Effector CD4-positive, alpha-beta T cell (primary cell): ENCODE measurements at places on chromosomes 6 and 20.

GRCh38 chr20:43909720-43910119, 4.9 kb upstream of the TOX2 start:
- DNase-seq, result no peak

- DNase-seq, result no peak
Measured at GRCh38 chr6:45563844-45564243, 186.1 kb upstream of the SUPT3H start.

DNA sequence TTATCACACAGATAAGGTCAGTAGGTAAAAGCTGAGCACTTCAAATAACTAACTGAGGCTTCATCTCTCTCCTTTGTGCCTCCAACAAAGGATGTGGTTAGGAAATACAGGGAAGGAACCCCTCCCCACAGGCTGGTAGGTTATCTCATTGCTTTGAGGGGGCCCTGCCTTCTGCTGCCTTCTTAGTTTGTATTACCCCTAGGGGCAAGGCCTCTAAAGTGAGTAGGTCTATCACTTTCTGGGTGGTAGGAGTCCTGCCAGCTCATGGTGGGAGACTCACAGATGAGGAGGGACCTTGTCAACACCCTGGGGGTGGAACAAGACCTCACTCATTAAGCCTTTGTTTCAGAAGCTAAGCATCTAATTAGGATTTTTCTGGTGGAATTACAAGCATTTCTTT, 34.6 kb downstream of the EDN1 start:
- DNase-seq, result no peak

GRCh38 chr20:23601715-23602114, 4.0 kb downstream of the CST9 start:
- DNase-seq, result no peak

DNA sequence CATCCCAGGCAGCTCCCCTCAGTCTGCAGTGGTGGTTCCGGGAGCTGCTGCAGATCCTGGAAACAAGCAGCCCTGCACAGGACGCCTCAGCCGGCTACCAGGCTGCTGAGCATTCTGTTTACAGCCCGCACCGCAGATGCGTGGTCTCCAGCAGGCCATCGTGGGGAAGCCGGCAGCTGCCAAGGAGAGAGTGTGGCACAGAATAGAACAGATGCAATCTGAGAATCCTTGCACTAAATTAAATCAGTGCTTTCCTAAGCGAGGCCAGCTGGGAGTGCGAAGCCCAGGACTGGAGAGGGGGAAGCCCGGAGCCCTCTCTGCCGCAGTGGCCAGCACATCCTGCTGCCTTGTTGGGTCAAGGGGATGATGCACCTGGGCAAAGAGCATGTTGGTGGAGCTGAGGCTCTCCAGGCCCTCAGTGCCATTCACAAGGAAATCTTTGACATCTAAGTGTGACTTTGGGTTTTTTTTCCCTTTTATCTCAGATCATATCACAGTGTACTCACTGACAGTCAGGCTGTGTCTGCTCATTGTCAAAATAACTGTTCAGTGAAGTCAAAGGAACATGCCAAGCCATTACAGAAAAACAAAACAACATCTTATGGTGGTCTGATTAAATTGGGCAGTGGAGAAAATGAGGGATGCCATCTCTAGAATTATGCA, 118.1 kb downstream of the SYNDIG1 start:
- no peak for DNase-seq

GRCh38 chr6:96066376-96066775, 50.6 kb downstream of the FUT9 start:
- DNase-seq, result no peak

- DNase-seq, result no peak
Measured at GRCh38 chr6:2938004-2938631, 33.2 kb downstream of the SERPINB6 start.
